ENCODE measurements at places on chromosomes 1 and 21.

GRCh38 chr1:231139125-231139649 lies 22.7 kb upstream of the TRIM67 start:
- DNase-seq: no peak

DNA sequence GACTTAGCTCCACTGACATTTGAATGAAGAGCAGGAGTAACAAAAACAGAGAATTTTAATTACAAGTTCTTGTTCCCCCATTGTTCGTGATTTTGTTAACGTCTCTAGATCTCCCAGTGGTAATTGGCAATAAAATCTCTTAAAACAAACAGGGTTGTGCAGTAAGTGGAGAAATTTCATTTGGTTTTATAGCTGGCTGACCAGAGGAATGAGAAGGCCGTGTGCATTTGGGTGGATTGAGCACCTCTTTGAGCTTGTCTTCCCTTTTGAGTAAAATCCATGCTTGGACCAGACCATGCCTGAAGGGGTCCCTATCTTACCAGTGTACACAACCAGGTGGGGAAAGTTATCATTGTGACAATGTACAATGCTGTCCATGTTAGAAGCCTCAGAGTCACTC lies 137.8 kb downstream of the HIVEP3 start:
- peak; percentile 60 for DNase-seq

DNA sequence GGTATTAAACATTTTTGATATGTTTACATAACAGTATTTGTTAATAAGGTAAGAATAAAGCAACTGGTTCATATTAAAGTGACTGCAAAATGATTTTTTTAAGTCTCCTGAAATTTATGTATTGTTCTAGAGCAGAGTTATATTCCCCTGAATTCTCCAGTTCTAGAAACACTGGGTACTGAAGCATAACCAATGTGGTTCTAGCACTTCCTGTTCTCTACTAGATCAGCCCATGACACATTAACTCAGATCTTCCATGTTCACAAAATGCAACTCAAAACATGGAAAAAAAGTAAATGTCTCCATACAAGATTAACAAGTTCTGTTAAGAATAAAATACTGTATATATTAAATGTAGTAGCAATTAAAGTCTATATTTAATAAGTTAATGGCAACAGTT lies 3.9 kb downstream of the NEGR1 start:
- no peak for DNase-seq

GRCh38 chr1:196660852-196661251 lies 9.0 kb downstream of the CFH start:
- DNase-seq: peak; percentile 14

All from thyroid gland (tissue), 4 donors.